Esophagus squamous epithelium (tissue), 5 donors: ENCODE measurements at places on chromosomes 7 and 10.
A peak's percentile ranks its signal among the peaks of the same experiment; 100 is the strongest.

DNA sequence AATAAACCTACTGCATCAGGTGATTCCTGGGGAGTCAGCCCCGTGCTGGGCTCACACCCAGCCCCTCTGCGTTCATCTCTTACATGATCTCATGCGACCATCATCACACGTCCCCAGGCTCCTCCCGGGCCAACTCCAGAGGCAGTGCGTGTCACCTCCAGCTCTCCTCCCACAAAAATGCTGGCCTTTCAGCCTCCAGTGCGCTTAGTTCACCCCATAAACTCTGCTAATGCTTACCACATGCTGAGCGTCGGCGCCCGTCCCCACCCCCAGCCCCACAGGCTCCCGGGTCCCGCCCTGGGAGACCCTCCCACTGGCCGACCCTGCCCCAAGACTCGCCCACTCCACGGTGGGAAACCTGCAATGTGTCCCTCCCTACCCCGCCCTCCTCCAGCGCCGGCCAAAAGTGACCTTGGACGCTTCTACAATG is 816 bp upstream of the SDK1 start:
- DNase-seq, result no peak
- H3K36me3 ChIP-seq, result no peaks in the 10 kb centered on the region
- peak overlapping the region; percentile 33 for H3K27ac ChIP-seq

DNA sequence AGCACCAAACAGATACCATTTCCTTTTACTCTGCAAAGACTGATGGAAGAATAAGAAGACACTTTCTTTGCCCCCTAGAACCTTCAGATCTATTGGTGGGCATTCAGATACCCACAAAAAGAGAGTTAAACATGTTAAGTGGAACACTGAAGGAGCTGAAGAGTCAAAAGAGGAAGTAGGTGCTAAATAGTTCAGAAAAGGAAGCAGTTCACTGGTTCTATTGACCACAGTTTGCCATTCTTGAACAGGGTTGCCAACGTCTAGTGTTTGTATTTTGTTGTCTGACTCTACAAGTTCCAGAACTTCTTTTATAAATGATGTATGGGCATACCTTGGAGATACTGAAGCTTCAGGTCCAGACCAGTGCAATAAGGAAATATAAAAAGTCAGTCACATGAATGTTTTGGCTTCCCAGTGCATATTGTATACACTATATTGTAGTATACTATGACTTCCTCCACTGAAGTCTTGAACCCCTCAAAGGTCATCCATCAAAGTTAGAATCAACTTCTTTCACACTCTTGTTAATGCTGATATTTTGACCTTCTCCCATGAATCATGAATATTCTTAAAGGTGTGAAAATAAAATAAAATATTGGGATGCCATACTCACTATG is 47.5 kb upstream of the AGR3 start:
- no peak overlapping the region for H3K27ac ChIP-seq
- no peaks in the 10 kb centered on the region for H3K36me3 ChIP-seq
- no peak overlapping the region for H3K4me3 ChIP-seq
- no peaks in the 10 kb centered on the region for H3K27me3 ChIP-seq
- no peak for DNase-seq

GRCh38 chr10:66833861-66834260 is 92.0 kb upstream of the LRRTM3 start:
- no peaks in the 10 kb centered on the region for H3K27me3 ChIP-seq
- no peak for DNase-seq
- H3K4me3 ChIP-seq, result no peak overlapping the region
- no peak overlapping the region for H3K27ac ChIP-seq
- H3K36me3 ChIP-seq, result no peaks in the 10 kb centered on the region

GRCh38 chr10:84140036-84140379 is 699 bp downstream of the GHITM start:
- no peaks in the 10 kb centered on the region for H3K27me3 ChIP-seq
- H3K36me3 ChIP-seq, result peaks cover 39% of the 10 kb centered on the region
- peak overlapping the region; percentile 100 for H3K27ac ChIP-seq
- no peak for DNase-seq
- H3K4me1 ChIP-seq, result peaks cover 11% of the 10 kb centered on the region
- H3K4me3 ChIP-seq, result peak overlapping the region; percentile 98

DNA sequence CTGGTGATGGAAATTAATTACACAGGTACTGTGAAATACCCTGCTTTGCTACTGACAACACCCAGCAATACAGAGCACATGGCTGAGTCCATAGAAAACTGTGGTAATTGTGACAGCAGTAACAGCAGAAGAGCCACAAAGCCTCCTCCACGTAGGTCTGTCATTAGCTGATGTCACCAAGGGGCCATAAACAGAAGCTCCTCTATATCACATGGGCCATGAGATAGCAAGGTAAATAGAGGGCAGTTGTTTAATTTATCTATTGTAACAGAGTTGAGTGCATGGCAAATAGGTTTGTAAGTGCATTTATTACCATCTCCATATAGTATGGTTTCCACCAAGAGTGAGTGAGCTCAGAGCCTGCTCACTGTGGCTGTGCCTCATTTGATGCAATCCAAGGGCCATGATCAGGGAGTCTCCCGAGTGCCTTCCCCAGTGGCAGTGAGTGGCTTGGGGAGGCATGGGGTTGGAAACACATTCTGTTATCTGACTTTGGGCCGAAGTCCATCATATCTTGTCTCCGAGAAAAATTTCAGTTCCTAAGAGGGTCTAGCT is 281.2 kb downstream of the SKAP2 start:
- no peaks in the 10 kb centered on the region for H3K4me1 ChIP-seq
- no peak for DNase-seq
- H3K27ac ChIP-seq, result no peak overlapping the region
- no peaks in the 10 kb centered on the region for H3K27me3 ChIP-seq
- no peaks in the 10 kb centered on the region for H3K36me3 ChIP-seq

DNA sequence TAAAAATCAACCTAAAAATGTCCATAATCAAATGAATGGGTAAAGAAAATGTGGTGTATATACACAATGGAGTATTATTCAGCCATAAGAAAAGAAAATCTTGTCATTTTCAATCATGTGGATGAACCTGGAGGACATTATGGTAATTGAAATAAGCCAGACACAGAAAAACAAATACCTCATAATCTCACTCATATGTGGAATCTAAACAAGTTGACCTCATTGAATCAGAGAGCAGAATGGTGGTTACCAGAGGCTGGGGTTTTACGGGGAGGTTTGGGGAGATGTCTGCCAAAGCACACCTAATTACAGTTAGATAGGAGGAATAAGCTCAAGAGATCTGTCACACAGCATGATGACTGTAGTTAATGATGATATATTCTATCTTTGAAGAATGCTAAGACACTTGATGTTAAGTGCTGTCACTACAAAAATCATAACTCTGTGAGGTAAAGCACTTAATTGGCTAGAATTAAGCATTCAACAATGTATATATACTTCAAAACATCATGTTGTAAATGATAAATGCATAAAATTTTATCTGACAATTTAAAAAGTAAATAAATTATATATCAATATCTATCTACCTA is 39.1 kb upstream of the TNPO3 start:
- no peak overlapping the region for H3K27ac ChIP-seq
- H3K27me3 ChIP-seq, result peaks cover 20% of the 10 kb centered on the region
- H3K4me3 ChIP-seq, result no peak overlapping the region
- no peaks in the 10 kb centered on the region for H3K4me1 ChIP-seq
- H3K36me3 ChIP-seq, result no peaks in the 10 kb centered on the region

- H3K27ac ChIP-seq, result no peak overlapping the region
- no peak overlapping the region for H3K4me3 ChIP-seq
- H3K36me3 ChIP-seq, result no peaks in the 10 kb centered on the region
- no peaks in the 10 kb centered on the region for H3K4me1 ChIP-seq
Observed at GRCh38 chr7:96624954-96625353, 84.7 kb downstream of the SEM1 start.

DNA sequence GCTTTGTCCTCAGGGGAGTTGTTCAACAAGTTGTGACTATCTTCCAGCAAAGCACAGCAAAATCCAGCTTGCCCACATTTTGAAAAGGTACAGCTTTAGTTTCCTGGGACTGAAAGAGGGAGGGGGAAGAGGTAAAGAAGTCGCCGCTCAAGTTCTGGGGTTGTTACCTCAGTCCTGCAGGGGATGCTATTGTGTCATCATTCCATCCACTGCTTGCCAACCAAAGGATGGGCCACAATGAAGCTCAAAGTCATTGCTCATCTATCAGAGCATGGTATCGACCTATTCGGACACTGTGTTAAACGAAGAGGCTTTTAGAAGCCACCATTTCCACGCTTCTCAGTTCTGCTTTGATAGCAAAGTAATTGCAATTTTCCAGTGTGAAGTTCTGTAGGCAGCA is 34.3 kb downstream of the NPY start:
- H3K27me3 ChIP-seq, result no peaks in the 10 kb centered on the region
- no peak overlapping the region for H3K4me3 ChIP-seq
- H3K4me1 ChIP-seq, result no peaks in the 10 kb centered on the region
- no peaks in the 10 kb centered on the region for H3K36me3 ChIP-seq
- no peak overlapping the region for H3K27ac ChIP-seq

DNA sequence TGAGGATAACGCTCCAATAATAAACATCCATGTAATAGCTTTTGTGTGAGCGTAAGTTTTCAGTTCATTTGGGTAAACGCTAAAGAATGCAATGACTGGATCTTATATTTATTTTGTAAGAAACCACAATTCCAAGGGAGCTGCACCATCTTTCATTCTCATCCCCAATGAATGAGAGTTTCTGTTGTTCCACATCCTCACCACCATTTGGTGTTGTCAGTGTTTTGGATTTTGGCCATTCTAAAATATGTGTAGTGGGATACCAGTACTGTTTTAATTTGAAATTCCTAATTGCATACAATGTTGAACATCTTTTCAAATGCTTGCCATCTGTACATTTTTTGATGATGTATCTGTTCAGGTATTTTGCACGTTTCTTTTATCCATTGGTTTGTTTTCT is 50.9 kb upstream of the SEMA3D start:
- no peak overlapping the region for H3K27ac ChIP-seq
- H3K27me3 ChIP-seq, result no peaks in the 10 kb centered on the region
- no peaks in the 10 kb centered on the region for H3K4me1 ChIP-seq
- no peak for DNase-seq
